ENCODE measurements at places on chromosomes 3 and 15. TPM values are rescaled to one million over a fixed set of nuclear protein-coding genes. Genes with fewer than 3 reads are reported as not detected.

Gene MAP6D1
- 0.51 TPM for total RNA-seq

Gene JMJD7
- 3.6 TPM for total RNA-seq

Gene CLDN11
- total RNA-seq, result 131 TPM

DNA sequence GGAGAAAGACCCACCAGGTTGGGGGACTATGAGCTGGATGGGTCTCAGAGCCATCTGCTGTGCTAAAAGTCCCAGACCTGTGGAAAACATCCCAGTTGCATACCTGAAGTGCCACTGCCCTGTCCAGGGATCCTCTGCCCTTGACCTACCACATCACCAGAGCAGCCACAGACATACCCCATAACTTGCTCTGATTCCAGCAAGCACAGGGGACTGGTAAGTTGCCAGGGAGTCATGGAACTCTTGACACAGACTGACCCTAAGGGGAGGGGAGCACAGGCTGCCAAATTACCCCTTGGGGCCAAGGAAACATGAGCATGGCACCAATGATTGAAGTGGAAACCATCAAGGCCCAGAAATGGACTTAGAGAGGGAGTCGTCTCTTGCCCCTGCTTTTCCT is 1335.1 kb upstream of the ALCAM start:
- DNase-seq, result no peak

Measured in fibroblast of lung (primary cell).